ENCODE measurements at places on chromosomes 16 and 17.

DNA sequence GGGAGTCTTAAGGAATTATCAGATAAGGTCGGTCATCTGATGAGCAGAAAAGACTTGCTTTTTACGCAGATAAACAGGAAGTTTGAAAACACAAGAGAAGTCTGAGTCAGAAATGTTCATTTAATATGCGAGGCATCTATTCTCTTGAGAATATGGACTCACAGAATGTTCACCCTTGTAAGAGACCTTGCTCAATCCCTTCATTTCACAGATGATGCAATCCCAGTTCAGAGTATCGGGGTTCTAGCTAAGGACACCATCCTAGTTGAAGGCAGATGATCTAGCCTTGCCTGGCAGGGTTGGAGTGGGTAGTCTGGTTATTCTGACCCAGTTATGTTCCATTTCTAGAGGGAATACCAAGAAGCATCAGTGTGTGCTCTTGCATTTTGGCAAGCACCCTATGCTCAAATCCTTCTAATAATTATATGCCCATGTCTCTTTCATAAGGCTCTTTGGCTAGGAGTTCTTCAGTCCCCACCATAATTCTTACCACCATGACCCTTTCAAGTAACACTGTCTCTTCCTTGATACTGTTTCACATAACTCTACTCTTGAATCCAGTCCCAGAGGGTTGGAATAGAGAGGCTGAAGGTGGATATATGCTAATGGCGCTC lies 42.5 kb downstream of the YPEL2 start:
- DNase-seq, result no peak

- DNase-seq, result no peak
These were observed 36.0 kb downstream of the ZFP90 start for GRCh38 chr16:68575082-68575481.

GRCh38 chr17:18233803-18234518 lies 8.5 kb downstream of the LLGL1 start:
- DNase-seq, result no peak

DNA sequence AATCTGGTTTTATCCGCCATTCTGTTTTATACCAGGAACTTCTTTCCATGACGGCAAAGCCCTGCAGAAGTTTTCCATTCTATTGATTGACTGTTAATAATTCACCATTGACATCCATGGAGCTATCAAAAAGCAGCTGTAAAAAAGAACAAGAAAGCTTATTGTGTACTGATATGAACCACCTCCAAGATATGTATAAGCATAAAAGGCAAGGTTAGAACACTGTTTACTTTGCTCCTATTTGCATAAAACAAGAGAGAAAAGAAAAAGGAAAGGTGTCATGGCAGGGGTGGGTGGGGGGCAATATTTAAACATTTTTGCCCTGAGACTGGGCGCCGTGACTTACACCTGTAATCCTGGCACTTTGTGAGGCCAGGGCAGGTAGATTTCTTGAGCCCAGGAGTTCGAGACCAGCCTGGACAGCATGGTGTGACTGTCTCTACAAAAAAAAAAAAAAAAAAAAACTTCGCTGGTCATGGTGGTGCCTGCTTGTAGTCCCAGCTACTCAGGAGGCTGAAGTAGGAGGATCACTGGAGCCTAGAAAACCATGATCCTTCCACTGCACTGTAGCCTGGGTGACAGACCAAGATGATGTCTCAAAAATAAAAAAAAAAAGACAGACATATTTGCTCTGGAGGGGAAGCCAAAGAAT lies 52.5 kb downstream of the TMEM114 start:
- no peak for DNase-seq

DNA sequence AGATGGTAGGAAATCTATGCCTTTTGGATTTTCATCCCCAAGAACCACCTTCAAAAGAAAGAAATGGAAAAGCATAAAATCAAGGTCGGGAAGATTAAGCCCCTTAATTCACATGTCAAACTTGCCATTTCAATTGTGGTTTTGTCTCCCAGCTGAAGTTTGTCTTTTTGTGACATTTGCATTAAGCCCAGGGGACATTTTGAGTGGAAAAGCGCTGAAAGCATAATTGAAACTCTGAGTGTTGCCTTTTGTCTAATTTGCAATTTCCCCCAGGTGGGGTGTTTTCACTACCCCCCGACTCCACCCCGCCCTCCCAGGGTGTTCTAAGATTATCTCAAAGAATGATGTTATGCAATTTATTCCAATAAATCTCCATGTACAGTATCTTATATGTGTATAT lies 396.2 kb downstream of the CDH13 start:
- no peak for DNase-seq

DNA sequence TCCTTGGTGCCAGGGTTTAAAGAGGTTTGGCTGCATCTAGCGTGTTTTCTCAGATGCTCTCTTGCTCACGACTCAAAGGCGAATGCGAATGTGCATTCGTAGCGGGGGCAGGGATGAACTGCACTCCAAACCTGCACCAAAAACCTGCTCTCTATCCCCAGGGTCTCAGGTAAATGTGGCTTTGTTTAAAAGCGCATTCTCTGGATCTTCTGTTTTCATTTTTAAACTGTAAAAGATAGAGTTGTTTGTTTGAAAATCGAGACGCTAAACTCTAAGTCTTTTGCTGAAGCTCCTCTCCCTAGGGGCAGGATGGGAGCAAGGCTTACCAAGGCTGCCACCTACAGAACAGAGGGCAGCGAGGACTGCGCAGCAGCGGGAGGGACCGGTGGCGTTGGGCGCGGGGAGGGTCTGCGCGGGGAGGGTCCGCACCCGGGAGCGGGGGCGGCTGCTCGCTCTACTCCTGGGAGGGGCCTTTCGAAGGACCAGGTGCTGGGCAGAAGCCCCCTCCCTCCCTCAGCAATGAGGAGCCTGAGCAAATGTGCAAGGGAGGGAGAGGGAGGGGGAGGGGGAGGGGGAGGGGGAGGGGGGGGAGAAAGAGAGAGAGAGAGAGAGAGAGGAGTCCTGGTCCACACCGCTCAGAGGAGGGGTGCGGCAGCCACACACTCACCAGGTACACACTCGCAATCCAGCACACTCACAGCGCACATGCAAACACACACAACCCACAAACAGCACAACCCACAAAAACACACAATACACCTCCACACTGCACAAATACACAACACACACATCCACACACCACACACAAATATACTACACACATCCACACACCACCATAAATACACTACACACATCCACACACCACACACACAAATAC lies 142.8 kb downstream of the GRIN2A start:
- DNase-seq, result no peak

GRCh38 chr17:72296456-72296855 lies 175.6 kb downstream of the SOX9 start:
- no peak for DNase-seq

DNA sequence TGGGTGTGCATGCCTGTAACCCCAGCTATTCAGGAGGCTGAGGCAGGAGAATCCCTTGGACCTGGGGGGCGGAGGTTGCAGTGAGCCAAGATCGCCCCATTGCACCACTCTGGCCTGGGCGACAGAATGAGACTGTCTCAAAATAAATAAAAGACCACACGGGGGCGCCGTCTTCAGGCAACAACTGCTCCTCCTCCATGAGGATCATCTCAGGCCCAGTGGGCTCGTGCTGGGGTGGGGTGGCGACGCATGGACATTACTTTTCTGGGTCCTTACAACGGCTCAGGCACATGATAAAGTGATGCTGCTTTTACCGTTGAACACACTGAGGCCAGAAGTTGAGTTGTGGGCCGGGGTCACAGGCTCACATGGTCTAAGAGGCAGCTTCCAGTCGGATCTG lies 56.2 kb downstream of the PRMT7 start:
- DNase-seq, result no peak

- DNase-seq, result no peak
These were observed 122.4 kb upstream of the NUDT7 start for GRCh38 chr16:77599793-77600415.

- DNase-seq, result no peak
These were observed 16.8 kb downstream of the TPSD1 start for GRCh38 chr16:1272453-1273198.

GRCh38 chr17:30274887-30275286 lies 16.9 kb downstream of the BLMH start:
- no peak for DNase-seq

DNA sequence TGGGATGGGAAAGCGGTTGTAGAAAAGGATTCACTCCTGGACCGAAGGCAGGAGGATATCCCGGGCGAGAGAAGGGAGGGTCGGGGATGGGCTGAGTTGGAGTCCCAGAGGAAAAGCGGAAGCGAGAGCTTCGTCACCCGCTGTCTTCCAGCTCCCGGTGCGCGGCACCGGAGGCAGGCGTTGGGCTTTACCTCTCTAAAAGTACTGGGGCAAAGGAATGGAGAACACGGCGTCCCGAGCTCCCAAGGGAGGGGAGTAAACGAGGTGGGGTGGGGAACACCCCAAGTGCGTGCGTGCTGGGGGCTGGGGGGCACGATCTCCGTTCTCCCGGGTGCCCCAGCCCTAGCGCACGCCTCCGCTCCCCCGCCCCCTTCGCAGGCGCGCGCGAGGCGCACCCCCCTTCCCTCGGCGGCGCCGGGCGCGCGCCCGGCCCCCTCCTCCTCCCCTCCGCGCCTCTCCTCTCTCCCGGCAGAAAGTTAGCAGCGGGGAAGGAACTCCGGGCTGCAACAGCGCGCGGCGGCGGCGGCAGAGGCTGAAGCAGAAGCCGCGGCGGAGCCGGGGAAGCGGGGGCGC lies at the start of gene HS3ST4:
Gene HS3ST4, plus strand, starts transcription at position 441 of the 573 bp plus-strand sequence.
- DNase-seq, result no peak

DNA sequence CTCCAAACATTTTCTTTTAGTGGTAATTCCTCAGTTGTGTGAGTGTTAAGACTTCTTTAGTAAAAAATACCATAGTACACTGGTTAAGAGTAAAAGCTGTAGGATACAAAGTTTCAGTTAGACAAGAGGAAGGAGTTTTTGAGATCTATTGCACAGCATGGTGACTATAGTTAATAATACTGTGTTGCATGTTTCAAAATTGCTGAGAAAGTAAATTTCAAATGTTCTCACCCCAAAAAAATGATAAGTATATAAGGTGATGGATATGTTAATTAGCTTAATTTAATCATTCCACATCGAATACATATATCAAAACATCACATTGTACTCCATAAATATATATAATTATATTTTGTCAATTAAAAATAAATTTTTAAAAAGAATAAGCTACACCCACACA lies 22.0 kb upstream of the NLK start:
- DNase-seq, result no peak

- DNase-seq, result no peak
These were observed 5.7 kb upstream of the IL32 start for GRCh38 chr16:3059723-3060242.

GRCh38 chr17:75642182-75642783 lies 9.0 kb downstream of the SMIM5 start:
- no peak for DNase-seq

DNA sequence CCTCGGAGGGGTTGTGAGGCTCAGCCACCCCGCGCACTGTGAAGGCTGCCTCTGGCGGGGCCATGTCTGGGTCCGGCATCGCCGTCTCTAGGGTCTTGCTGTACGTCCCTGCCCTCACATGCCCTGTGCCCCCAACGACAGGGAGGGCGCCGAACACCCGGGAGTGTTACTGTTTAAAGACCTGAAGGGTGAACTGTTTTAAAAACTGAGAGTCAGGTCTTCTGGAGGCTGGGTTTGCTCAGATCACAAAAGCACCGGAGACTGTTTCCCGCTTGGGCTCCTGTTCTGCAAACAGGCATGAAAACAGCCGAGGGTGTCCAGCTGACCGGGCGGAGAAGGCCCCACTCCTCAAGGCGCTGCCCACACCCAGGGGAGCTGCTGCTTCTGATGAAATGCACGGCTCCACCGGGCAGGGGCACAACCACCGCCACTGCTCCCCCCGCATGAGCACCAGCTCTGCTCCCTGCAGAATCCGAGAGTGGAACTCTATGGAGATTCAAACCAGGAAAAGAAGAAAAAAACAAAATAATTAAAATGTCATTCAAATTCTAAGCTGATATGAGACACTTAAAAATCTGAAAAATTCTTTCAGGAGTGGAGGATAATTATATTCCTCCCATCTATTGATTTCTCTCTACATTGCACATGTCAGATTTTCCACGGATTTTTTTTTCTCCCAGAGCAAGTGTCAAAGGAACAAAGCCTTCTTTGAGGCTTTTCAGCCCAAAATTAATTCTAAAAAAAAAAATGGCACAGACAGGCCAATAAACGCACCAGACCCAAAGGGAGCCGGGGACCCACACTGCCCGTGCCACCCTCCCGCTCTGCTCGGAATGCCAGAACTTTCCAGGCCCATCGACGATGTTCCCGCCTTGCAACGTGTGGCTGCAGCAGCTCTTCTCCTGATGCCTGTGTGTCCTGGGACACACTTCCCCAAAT lies 74.3 kb downstream of the LMF1 start:
- no peak for DNase-seq

DNA sequence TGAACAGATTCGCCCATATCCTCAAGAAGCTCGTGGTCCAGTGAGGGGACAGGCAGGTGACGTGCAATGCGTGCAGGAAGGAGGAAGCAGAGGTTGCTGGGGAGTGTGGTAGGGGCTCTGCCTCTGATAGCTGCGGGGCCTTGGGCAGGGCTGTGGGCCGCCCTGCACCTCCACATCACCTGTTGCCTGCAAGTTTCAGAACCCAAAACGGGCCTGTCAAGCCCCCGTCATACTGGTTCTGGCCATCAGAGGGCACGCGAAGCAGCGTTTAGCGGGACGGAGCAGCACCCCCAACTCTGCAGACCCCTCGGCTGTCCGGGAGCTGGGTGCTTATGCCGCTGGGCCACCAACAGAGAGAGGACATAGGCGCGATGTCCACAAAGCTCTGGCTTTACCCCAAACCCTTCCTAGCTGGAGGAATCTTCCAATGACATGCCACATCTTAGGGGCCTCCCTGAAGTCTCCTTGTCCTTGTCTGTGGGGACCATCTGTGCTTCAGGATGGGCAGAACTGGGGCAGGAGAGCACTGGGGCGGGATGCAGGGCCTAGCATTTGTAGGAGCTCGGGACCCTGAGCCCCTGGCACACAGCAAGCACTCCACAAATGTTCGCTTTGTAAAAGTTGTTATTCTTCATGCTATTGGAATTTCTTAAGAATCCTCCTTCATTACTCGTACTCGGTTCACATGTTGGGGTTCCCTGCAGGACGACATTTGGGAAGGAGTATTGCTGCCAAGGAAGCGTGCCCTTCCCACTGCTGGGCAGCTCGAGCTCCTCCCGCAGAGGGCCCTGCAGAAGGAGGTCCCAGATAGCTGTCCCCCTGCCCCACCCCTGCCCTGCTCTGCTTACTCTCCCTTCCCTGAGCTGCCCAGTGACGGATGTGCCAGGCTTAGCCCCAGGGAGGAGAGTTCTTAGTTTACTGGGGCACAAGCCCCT lies 64.3 kb downstream of the CNGB1 start:
- DNase-seq, result no peak

DNA sequence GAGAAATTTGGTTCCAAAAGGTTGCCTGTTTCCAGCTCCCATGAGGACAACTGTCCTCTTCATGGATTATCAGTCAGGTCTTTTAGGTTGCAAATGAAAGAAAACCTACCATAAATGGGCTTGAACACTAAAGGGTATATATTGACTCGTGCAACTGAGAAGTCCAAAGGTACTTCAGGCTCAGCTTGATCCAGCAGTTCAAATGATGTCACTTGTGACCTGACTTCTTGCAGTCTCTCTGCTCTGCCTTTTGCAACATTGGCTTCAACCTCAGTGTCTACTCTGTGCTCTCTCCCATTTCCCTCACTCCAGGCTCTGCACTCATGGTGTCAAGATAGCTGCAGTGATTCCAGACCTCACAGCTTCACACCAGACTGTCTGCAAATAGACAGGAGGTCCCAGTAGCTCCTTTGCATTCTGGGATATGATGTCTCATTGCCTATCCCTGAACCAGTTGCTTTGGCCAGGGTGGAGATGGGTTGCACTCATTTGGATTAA lies 5.5 kb upstream of the CALB2 start:
- DNase-seq, result no peak

- no peak for DNase-seq
These were observed 2.2 kb upstream of the BAHCC1 start for GRCh38 chr17:81392909-81393654.

- DNase-seq, result no peak
These were observed 93.5 kb downstream of the CDYL2 start for GRCh38 chr16:80710918-80711317.
